ENCODE measurements at places on chromosomes 5 and 9.

- no peaks in the 10 kb centered on the region for H3K27me3 ChIP-seq
- H3K27ac ChIP-seq = no peak overlapping the region
- no peak for ATAC-seq
These were observed 425.1 kb downstream of the BNC2 start for GRCh38 chr9:16445141-16445920.

GRCh38 chr9:135358552-135358940, 121.0 kb upstream of the PPP1R26 start:
- no peak for ATAC-seq
- H3K4me1 ChIP-seq = no peaks in the 10 kb centered on the region
- peaks cover 32% of the 10 kb centered on the region for H3K27me3 ChIP-seq
- H3K36me3 ChIP-seq = no peaks in the 10 kb centered on the region

GRCh38 chr9:7402334-7403027, 397.1 kb downstream of the DMAC1 start:
- ATAC-seq = no peak
- H3K4me3 ChIP-seq = no peak overlapping the region
- H3K36me3 ChIP-seq = no peaks in the 10 kb centered on the region
- H3K27ac ChIP-seq = no peak overlapping the region

DNA sequence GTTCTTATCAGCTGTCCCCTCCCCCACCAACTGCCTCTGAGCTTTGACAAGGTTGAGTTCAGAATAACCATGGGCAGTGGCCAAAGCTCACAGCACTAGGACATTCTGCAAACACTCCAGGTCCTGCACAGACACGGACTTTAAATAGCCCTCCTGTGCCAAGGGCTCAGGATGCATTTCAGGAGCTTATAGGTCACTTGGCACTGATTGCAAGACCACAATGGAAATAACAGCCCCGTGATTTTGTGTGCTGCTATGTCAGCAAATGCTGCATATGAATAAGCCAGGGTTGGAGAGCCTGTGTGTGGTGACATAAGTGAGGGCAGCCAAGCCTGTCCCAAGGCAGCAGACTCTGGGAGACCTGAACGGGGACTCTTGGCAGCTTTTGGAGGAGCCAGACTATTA, 150.7 kb downstream of the DMRT2 start:
- H3K4me3 ChIP-seq = no peak overlapping the region
- H3K36me3 ChIP-seq = no peaks in the 10 kb centered on the region
- no peak overlapping the region for H3K27ac ChIP-seq
- no peaks in the 10 kb centered on the region for H3K27me3 ChIP-seq
- no peaks in the 10 kb centered on the region for H3K4me1 ChIP-seq
- ATAC-seq = no peak

DNA sequence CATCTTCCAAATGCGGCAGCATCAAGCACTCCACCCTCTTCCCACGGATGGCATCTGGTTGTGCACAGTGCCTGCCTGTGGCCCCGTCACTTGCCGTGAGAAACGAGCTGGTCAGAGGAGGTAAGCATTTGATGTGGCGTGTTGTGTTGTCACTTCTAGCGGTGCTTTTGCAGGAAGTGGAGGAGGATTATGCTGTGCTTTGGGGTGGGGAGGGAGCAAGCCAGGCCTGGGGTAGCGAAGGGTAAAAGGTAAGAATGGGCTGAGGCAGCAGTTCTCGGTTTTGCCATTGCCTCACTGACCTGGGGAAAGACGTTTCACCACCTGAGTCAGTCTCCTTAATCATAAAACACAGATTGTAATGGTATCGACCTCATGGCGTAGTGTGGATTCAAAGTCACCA, 2.3 kb upstream of the POMT1 start:
- ATAC-seq = no peak
- H3K36me3 ChIP-seq = peaks cover 33% of the 10 kb centered on the region
- H3K27me3 ChIP-seq = no peaks in the 10 kb centered on the region
- peaks cover 52% of the 10 kb centered on the region for H3K4me1 ChIP-seq
- no peak overlapping the region for H3K27ac ChIP-seq

- H3K27ac ChIP-seq = peak overlapping the region; percentile 88
- no peak for ATAC-seq
- H3K4me3 ChIP-seq = peak overlapping the region; percentile 64
- H3K4me1 ChIP-seq = peaks cover 50% of the 10 kb centered on the region
- H3K36me3 ChIP-seq = peaks cover 28% of the 10 kb centered on the region
These were observed 12.5 kb downstream of the ST8SIA4 start for GRCh38 chr5:100890461-100891008.

Measured in stimulated activated memory B cell treated with anti-CD40 and anti-IgM and Interleukin-4, amounts not matched to agents 10 μg/mL and 1 μg/mL and 100 μg/mL, for 72 hours (primary cell).